ENCODE measurements at places on chromosomes 16 and 17.

DNA sequence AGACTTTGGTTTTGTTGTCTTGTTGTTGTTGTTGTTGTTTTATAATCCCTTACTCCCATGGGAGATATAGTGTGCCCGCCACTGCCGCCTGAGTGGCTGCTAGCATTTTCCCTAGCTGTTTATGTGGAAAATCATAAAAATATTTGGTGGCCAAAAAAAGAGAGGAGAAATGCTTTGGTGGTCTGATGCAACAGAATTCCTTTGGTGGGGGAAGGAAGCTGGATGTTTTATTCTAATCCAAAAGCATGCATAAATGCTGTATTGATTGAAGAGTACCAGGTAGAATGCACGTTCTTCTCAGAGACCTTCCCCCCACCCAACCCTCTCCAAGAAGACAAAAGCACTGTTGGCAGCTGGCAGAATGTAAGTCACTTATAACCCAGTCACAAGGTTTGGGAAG is 93.2 kb downstream of the C17orf67 start:
- no peak for DNase-seq

DNA sequence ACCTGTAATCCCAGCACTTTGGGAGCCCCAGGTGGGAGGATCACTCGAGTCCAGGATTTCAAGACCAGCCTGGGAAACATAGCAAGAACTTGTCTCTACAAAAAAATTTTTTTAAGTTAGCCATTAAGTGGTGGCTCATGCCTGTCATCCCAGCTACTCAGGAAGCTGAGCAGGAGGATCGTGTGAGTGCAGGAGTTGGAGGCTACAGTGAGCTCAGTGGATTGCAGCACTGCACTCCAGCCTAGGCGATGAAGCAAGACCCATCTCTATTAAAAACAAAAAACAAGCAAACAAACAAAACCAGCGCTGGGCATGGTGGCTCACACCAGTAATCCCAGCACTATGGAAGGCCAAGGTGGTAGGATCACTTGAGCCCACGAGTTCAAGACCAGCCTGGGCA is 38.0 kb downstream of the HEATR3 start:
- DNase-seq = peak; percentile 40

GRCh38 chr17:55546991-55547664 is 35.9 kb upstream of the SMIM36 start:
- DNase-seq = no peak

GRCh38 chr16:74268372-74268782 is 28.2 kb upstream of the PSMD7 start:
- DNase-seq = no peak

DNA sequence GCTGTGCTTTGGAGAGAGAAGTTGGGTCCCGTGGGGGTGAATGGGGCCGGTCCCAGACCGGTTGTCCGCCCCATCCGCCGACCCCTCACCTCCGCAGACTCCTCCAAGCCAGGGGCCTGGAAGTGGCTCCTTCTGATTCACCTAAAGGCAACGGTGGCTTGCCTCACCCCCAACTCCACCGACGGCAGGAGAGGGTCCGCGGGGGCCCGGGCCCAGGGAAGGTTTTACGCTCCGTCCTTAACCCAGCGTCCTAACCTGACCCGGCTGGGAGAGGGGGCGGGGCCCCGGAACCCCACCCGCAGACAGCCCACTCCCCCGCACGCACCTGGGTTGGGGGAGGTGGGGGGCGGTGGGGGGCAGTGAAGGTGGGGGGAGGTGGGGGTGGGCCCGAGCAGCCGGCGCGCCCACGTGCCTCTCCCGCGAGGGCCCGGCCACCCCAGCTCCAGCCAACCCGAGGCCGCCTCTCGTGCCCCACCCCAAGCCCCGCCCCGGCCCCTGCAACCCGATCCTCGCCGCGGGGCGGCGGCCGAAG is 12.7 kb upstream of the CD300A start:
- DNase-seq = peak; percentile 61

GRCh38 chr16:51161440-51162195 is 10.5 kb upstream of the SALL1 start:
- peak; percentile 27 for DNase-seq

DNA sequence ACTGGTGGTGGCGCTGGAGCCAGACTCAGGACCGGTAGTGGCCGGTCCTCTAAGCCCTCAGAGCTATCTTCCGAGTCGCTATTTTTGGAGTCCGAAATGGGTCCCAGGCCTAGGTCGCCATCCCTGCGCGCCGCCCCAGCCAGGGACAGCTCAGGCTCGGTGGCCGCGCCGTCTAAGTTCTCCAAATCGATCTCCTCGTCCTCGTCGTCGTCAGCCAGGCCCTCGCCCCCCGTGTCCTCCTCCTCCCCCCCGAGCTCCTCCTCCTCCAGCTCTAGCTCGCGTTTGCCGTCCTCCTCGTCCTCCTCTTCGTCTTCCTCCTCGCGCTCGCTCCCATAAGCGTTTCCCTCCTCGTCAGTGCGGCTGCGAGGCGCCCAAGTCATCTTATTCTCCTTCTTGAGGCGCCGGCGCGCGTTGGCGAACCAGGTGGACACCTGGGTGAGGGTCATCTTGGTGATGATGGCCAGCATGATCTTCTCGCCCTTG is 1.6 kb downstream of the IRX3 start:
- no peak for DNase-seq

DNA sequence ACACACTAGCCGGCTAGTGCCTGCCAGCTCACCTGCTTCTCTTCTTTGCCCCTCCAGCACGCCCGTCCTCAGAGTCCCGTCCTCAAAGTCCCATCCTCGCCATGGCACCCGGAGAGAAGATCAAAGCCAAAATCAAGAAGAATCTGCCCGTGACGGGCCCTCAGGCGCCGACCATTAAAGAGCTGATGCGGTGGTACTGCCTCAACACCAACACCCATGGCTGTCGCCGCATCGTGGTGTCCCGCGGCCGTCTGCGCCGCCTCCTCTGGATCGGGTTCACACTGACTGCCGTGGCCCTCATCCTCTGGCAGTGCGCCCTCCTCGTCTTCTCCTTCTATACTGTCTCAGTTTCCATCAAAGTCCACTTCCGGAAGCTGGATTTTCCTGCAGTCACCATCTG is 3.6 kb downstream of the SCNN1G start:
- no peak for DNase-seq

GRCh38 chr16:30416624-30417528 is 9.5 kb downstream of the ZNF771 start:
- DNase-seq = no peak

DNA sequence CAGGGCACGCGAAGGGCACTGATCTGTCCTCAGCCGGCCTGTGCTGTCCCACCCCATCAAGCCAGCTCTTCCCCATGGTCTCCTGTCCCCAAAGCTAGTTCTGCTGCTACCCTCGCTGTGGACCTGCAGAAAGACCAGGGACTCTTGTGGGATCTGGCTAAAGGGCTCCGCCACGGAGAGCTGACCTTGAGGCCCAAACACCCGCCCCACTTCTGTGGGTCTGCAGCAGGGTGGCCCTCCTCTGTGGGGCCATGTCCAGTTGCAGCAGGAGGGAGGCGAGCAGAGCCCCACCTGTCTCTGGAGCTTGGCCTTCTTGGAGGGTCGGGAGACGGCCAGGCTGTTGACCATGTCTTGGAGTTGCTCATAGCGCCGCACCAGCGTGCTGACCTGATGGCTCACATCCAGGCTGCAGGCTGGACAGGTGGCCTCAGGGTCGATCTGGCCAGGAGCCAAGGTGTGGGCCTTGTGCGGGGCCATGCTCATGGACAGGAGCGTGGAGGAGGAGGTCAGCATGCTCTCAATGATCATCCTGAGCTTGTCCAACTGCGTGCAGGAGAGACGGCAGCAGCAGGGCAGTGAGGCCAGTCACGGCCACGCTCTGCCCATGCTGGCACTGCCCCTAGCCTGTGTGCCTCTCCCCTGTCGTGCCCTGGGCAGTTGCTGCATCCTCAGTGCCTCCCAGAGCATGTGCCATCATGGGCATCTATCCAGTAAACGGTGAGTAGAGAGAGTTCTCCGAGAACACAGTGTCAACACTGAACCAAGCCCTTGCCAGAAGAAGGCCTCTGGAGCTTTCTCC is 16.6 kb downstream of the UBALD2 start:
- no peak for DNase-seq

GRCh38 chr16:46971271-46971670 is 2.2 kb downstream of the DNAJA2 start:
- no peak for DNase-seq

GRCh38 chr16:85041219-85042166 is 13.9 kb downstream of the KIAA0513 start:
- no peak for DNase-seq

- no peak for DNase-seq
Measured at GRCh38 chr17:47131761-47132160, 57.3 kb downstream of the CDC27 start.

DNA sequence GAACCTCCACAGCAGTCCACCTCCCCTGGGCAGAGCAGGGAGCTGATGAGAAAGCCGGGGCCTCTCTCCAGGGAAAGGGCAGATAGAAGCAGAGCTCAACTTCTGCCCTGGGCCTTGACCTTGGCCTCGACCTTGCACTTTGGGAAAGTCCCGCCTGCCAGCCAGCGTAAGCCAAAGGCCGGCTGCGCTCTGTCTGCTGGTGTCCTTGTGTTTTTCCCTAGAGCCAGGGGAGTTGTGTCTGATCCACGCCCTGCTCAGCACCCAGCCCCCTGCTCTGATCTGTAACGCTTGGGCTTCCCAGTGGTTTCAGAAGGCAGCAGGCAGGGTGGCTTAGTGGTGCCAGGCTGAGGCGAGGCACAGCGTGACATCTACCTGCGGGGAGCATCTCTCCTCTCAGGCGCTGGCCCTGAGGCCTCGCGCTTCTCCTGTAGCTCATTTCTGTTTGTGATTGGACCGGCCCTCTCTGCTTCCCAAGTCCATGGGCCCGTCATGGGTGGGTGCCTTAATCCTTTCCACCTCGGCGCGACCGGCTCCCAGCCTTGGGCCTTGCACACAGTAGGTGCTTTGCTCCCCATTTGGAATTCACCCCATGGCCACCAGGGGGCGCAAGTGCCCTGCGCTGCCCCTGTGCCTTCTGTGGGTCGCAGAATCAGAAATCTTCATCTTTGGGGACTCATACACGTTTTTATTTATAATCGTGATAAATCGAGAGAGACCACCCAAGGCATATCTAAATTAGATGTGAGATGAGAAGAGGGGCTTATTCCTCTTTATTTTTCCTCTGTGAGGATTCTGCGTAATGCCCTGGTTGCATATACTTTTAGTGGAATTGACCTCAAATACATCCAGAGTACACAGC is 24.2 kb downstream of the SGSH start:
- DNase-seq = peak; percentile 25

DNA sequence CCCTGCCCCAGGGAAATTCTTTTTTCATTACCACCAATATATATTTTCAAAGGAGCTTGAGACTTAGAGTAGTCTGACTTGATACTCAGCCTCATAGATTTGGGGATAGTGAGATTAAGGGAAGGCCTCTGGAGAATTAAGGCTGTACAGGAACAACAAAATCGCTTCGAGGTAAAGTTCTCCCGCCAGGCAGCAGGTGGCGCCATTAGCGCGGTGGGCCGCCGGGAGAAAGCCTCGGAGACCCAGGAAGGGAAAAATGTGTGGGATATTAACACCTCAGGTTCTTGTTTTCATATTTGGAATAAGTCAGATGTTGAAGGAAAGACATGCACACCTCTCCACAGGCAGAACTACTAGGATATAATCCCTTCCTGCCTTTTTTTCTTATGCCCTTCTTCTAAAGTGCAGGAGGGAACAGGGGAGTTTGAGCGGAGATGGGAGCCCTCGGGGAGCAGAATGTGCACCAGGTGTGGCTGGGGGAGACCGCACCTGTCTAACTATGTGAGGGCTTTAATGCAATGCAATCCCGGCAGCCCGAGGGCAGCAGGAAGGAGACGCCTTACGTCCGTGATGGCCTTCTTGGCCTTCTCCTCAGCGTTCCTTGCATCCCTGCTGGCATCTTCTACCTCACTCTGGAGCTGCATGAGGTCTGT is 25.9 kb downstream of the MYH3 start:
- DNase-seq = peak; percentile 40

DNA sequence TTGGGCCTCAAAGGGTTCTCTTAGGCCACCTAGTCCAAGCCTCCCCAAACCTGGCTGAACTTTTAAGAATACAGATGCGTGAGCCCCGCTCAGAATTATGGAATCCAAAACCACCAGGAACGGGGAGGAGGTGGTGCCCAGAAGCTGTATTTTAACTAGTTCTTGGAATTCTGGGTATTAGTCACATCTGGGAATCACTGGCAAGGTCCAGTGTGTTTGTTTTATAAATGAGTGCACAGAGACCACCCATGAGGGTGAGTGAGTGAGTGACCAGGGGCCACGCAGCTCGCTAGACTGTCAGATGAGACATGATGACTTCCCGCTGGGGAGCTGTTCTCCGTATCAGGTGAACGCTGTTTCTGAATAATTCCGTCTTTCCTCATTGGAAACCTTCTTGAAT is 14.2 kb downstream of the KLHL36 start:
- DNase-seq = no peak

DNA sequence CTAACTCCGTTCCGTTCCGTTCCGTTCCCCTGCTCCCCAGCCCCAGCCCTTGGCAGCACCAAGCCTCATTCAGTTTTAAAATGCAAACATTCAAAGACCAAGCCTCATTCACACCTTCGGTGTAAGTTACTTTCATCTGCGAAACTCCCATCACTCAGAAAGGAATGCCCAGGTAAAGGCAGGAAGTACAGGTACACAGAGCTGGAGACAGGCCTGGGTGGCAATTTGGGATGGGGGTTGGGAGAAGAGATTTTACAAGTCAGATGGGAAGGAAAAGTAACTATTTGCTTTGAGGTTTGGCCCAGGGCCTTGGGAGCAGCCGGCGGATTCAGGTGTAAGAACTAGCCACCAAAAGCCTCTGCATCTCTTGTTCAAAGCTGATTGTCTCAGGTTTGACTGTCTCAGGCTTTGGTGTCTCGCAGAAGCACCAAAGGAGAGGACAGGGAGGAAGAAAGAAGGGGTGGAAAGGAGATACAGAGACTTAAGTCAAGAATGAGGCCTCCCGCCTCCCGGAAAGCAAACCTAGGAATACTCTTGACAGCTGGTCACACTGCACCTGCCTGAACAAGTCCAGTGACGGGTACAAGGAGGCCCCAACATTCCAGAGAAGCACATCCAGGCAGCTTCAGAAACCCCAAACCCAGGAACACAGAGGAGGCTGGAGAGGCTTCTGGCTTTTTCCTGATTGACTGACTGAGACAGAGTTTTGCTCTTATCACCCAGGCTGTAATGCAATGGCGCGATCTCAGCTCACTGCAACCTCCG is 54.7 kb downstream of the NXN start:
- DNase-seq = no peak

GRCh38 chr17:8611137-8611536 is 19.4 kb downstream of the MYH10 start:
- DNase-seq = peak; percentile 45

DNA sequence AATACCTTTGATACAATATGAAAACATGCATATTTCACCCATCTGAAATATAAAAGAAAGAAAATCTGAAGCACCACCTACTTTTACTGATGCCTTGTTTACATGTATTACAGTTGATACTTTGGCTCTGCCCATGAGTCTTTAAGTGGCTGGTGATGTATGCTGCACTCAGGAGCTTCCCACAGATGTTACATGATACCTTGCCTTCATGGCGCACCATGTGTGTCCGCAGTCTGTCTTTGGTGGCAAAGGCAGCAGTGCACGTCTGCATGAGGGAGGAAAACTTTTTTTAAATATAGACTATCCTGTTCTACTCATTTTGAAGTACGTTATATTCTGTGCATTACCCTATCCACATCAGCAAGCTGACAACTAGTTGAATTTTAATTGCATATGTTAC is 7.5 kb downstream of the VEZF1 start:
- DNase-seq = no peak

- DNase-seq = peak; percentile 66
Measured at GRCh38 chr16:16096121-16096857, 127.0 kb downstream of the ABCC6 start.

Measured in EL (cell line).